BJ (cell line): ENCODE measurements at places on chromosomes 12 and 14. TPM values are rescaled to one million over a fixed set of nuclear protein-coding genes. Genes with fewer than 3 reads are reported as not detected.

DNA sequence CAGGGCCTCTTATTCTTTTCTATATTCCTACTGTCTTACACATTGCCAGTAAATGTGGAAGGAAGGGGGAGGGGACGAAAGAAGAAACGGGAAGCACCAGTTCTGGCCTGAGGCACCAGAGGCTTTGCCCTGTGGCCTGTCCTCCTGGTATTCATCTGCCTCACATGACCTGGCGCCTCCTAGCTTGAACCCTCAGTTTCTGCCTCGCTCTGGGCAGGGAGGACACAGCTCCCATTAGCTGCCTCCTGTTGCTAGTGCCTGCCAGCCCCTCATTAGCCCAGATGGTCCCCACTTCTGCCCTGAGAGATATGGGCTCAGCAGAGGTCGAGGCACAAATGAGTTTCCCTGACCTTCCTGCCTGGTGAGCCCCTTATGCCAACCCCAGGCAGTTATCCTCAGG lies 3.0 kb upstream of the PLEKHG6 start:
- DNase-seq = no peak

GRCh38 chr14:64604881-64605280 lies 55.1 kb downstream of the PPP1R36 start:
- no peak for DNase-seq

DHRS2 gene
- 0.13 and 0.16 TPM in 2 replicates for polyA plus RNA-seq

GRCh38 chr12:54950071-54950727 lies 34.4 kb downstream of the TESPA1 start:
- DNase-seq = no peak

KERA gene
- polyA plus RNA-seq = not detected in 2 replicates

SEC23A gene
- 157 and 327 TPM in 2 replicates for polyA plus RNA-seq
